RWPE2 (cell line): ENCODE measurements at places on chromosomes 2 and 18.

GRCh38 chr2:239630618-239631286 is 229.9 kb upstream of the HDAC4 start:
- no peak for DNase-seq

DNA sequence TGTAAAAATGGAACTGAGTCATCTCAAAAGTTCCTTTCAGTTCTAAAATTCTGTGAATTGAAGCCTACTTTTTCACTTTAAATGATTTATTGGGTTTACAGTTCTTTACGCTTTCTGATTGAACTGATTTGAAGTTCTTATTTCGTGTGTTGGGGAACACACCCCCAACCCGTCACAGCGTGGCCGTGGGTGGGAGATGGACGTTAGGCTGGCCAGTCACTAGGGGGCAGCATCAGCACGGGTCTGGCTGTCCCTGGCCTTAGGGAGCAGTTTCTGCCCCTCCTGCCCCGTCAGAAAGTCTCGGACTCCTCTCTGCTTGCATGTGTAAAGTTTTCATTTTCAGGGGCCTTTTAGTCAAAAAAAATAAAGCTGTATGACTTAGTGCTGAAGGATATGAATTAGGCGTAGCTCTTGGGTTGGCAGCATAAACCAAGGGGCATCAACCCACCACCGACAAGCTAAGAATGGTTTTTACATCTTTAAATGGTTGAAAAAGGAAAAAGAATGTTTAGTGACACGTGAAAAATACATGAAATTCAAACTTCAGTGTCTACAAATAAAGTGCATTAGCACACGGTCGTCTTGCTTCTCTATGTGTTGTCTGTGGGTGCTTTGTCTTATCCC is 63.4 kb downstream of the ZCCHC2 start:
- DNase-seq = no peak

- DNase-seq = no peak
These were observed 192.5 kb upstream of the RGPD4 start for GRCh38 chr2:107634172-107634571.

DNA sequence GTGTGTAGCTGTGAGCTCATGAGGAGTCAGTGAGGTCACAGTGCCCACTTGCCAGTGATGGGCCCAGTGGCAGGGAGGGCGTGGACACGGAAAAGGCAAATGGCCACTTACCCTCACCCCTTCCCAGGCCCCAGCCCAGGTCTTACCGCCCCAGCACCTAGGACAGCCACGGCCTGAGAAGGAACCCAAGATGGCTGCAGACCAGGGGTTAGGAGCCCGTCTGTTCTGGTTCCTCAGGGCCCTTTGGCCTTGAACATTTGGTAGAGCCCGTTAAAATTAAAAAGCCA is 74.1 kb downstream of the EMX1 start:
- DNase-seq = peak; percentile 23
